ENCODE measurements at places on chromosomes 11 and 22.

DNA sequence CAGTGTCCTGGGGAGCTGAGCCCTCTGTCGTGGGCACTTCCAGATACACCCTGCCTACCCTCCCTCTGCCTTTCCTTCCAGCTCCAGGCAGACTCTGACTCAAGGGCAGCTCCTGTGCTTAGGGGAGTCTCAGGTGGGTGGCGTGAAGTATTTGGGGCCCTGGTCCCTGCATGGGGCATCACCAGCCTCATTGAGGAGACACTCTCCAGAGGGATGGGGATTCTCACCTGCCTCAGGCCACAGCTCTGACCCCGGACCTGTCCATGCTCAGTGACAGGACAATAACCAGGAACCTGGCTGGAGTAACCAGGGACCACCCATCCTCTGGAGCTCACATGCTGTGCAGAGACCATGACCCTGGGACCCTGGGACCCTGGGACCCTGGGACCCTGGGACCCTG, 41.2 kb downstream of the GGTLC2 start:
- DNase-seq: no peak

- DNase-seq: peak; percentile 92
Measured at GRCh38 chr11:118012083-118012669, 26.0 kb downstream of the IL10RA start.

DNA sequence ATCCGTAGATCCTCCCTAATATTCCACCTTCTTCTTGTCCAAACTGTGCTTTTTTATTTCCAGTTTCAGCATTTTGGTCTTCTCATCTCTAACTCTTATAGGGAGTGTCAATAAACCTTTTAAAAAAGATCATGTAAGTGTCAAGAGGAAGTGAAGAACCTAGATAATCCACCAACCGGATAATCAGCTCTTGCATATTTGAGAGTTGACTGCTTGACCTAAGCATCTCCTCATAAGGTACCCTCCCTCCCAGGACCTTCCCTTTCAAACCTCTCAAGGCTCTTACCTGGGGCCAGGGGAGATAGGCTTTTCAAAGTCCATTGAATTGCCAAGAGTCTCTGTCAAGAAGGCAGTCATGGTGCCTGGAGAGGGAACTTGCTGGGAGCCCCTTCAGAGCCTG, 691 bp upstream of the EHF start:
- no peak for DNase-seq

DNA sequence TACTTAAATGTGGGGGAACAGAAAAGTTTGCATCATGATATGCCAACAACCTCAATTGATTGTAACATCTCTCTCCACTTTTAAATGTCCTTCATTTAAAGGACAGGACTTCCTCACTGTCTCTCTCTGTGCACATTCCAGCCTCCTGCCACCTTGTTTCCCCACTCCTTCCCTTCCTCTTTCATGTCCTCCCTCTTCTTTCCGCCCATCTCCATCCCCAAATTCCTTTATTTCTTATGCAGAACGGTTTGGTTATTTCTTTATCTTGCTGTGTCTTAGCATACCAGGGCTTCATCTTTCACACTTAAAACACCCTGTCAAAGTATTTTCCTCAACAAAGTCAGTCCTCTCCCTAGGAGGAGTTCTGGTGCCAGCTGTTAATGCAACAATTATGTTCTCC, 293.8 kb downstream of the NXPE2 start:
- no peak for DNase-seq

DNA sequence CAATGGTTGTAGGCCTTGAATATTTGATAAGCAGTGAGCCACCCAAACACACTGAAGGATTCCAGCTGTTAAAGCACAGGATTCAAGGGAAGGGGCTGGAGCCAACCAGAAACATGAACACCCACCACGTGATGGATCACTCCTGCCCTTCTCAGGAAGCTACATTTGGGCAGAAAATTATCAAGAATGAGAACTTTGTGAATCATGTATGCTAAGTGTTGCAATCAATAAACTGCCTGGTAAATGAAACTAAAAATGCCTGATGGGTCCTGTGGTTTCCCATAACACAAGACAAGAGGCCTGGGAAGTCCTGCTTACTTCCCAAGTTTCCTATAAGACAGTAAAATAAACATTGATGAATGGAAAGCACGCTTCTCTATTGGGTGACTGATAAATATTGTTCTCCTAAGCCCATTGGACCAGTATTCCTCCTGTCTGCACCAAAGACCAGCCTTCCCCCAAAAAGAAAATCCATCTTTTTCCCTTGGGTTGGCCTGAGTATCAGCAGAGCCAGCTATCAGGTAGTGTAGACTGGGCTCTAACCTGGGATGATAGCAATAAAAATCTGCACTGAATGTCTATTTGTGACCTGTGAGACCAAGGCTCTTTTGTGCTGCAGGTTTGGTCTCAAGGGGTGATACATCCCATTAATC, 98.4 kb downstream of the CCDC83 start:
- no peak for DNase-seq

- DNase-seq: no peak
Measured at GRCh38 chr11:123429336-123429735, 733 bp upstream of the GRAMD1B start.

- no peak for DNase-seq
Measured at GRCh38 chr11:78220218-78221157, 31.8 kb downstream of the USP35 start.

- peak; percentile 72 for DNase-seq
Measured at GRCh38 chr11:63951779-63952536, 13.2 kb downstream of the NAA40 start.

DNA sequence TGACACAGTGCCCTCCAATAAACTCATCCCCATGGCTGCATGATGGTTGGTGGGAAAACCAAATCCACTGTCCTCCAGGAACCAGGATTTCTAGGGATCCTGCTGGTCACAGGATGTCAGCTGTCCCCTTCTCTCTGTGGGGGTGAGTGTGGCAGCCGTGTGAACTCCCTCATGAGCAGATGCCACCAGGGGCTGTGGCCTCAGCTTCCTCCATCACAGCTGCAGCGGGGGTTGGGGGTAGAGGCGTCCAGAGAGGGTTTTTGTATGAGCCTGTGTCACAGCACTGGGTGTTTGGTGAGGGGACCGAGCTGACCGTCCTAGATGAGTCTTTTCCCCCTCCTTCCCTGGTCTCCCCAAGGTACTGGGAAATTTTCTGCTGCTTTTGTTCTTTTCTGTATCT, 26.4 kb downstream of the IGLL5 start:
- no peak for DNase-seq

DNA sequence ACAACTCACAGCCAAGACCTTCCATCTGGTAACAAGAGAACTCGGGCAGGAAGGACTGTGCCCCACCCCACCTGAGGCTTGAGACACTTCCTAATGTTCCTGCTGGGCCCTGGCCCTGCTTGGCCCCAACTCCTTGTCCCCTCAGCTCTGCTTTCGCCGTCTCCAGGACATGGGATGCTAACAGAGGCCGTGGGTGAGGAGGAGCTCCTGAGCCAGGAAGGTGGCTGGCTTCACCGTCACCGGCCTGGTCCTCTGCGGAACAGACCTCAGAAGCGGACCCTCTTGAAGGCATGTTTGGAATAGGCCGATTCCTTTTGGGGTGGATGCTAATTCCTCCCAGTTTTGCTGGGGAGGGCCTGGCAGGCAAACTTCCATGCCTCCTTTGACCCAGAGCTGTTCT, 154.3 kb downstream of the CACNA1I start:
- no peak for DNase-seq

DNA sequence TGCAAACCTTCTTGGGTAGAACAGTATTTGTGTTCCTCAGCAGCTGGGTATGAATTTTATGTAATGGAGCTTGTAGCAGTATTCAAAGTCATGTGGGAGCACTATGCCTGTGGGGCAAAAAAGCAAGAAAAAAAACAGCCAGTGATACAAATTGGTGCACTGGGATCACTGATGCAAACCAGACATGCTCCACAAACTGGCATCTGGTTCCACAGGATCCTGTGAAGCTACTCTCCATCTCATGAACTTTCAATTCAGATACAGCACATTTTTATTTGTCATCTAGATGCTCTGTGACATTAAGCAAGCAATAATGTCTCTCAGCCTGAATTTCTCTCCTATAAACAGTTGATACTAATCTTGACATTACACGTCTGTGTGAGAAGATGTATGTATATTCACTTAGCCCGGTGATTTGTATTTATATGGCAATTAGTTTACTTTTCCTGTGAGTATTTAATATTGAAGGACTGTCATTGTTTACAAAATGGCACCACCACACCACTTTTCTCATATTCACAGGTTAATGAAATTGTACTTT, 208.5 kb upstream of the GRIA4 start:
- DNase-seq: no peak

DNA sequence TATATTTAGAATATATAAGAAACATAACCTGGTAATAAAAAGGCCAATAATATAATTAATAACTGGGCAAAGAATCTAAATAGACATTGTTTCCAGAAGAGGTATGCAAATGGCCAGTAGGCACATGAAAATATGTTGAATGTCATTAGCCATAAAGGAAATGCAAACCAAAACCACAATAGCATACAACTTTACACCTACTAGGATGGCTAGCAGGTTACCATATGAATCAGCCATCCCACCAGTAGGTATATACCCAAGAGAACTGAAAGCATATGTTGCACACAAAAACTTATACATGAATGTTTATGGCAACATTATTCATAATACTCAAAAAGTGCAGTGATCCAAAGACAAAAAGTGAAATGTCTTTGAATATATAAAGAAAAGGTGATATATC, 2.7 kb upstream of the OR2D2 start:
- no peak for DNase-seq

All from KBM-7 (cell line).